ENCODE measurements at places on chromosomes 7 and 10.

DNA sequence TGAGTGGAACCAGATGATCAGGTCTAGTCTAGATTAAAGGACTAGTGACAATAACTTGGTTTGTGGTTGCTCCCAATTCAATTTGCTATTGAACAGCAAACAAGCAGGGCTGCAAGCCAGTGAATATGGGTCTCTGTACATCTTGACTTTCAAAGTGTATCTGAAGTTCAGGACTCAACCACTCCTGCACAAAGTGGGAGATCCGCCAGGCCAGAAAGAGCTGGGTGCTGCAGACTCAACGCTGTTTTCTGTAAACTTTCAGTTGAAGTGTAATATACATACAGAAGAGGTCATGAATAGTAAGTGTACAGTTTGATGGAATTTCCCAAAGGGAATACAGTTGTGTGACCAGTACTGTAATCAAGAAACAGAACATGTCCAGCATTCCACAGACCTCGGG, 416.6 kb downstream of the RPS24 start:
- no peak for DNase-seq

GRCh38 chr10:56028298-56029132, 332.5 kb downstream of the ZWINT start:
- no peak for DNase-seq

DNA sequence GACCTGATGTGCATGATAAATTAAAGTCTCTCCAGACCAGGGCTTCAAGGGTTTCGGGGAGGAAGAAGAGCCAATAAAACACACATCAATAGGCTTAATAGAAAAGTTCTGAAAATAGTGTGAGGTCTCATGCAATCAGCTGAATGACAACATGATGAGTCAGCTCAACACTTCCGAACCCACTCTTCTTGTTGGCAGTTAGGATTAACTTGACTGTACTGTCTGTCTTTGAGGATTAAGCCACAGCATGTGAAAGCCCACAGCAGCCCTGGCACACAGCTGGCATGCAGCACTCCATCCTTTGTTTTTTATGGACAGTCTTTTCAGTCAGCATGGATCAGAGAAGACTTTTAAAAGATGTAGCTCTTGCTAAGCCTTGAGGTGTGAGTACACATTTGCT, 526.9 kb upstream of the VSTM2A start:
- peak; percentile 31 for DNase-seq

DNA sequence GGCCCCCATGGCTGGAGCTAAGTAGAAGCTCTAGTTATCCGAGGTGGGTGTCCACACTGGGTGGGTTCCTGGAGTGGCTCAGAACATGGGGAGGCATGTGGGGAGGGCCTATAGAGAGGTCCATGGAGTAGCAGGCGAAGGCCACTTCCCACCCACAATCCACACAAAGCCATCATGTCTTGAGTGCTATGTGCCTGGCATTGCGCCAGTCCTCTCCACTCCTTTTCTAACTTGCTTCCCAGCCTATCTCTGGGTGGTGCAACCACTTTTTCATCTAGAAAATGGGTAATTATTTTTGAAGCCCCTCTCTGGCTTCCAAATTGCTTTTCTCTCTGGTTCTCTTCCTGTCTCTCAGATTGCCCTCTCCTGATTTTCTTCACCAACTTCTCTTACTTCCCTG, 263.6 kb downstream of the PHTF2 start:
- no peak for DNase-seq

DNA sequence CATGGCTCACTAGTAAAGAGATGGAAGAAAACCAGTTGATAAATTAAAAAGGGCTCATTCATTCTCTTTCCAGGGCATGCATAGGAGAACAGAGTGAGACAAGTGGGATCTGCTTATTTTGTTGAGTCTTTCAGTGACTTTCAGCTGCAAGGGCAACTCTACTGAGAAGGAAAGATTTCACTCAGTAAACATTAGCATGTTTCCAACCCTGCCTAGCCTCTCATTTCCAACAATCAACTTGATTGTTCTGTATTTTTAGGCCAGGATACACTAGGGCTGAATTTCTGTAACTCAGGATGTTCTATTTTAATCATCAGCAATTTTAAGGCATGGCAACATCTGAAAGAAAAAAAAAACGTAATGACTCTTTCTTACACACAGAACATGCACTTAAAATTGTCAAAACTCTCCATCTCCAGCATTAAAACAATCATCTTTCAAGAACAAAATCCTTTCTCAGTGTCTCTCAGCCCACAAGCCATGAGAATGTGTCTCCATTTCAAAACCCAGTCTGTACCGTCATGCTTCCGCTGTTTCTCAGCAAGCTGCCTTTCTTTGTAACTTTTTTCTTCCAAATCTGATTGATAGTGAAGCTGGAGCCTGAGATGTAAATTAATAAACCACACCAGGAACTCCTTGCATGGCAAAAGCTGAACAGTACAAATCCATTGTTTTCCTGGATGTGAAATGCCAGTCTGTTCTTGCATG, 147.2 kb upstream of the KLF14 start:
- DNase-seq, result no peak

GRCh38 chr10:105756386-105756785, 1115.3 kb downstream of the SORCS3 start:
- no peak for DNase-seq

- DNase-seq, result no peak
Measured at GRCh38 chr10:123962756-123963530, 71.3 kb upstream of the CPXM2 start.

GRCh38 chr10:49751636-49752510, 10.2 kb downstream of the OGDHL start:
- no peak for DNase-seq

GRCh38 chr10:133415752-133416151, 8.7 kb downstream of the SPRN start:
- no peak for DNase-seq

DNA sequence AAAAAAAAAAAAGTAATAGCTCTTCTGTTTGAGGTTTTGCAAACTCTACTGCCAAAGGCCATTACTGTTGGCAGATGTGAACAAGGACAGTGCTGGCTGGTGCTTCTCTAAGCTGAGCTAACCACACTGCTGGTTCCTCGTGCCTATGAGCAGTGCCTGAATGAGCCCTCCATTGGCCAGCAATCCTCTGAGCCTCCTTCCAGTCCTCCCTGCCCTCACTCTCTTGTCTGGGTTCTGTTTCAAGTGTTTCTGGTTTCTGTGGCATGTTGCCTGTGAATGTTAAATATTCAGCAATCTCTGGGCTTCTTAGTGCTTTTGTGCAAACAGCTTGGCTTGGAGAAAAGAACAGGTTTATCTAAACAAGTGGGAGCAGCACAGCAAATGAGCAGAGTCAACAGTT, 161.3 kb upstream of the AUTS2 start:
- no peak for DNase-seq

DNA sequence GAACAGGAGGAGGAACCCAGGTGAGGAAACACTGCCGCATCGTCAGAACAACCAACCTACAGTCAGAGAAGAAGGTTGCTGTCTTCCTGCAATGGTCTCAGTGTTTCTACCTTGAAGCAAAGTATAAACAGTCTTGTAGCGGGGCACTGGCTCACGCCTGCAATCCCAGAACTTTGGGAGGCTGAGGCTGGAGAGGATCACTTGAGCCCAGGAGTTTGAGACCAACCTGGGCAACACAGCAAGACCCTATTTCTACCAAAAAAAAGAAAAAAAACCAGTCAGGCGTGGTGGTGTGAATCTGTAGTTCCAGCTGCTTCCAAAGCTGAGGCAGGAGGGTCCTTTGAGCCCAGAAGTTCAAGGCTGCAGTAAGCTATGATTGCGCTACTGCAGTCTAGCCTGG, 23.4 kb downstream of the SNX8 start:
- DNase-seq, result no peak

DNA sequence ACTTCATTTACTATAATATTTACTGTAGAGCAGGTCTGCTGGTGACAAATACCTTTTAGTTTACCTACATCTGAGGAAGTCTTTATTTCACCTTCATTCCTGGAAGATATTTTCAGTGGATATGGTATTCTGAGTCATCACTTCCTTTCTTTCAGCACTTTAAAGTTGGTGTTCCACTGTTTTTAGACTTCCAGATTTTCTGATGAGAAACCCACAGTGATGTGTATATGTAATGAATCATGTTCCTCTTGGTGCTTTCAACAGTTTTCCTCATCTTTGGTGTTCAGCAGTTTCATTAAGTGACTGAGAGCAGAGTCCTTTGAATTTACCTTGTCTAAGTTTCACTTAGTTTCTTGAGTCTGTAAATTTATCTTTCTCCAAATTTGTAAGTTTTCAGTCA, 36.4 kb downstream of the COPG2 start:
- no peak for DNase-seq

GRCh38 chr7:141074162-141074991, 513 bp downstream of the TMEM178B start:
- DNase-seq, result no peak

DNA sequence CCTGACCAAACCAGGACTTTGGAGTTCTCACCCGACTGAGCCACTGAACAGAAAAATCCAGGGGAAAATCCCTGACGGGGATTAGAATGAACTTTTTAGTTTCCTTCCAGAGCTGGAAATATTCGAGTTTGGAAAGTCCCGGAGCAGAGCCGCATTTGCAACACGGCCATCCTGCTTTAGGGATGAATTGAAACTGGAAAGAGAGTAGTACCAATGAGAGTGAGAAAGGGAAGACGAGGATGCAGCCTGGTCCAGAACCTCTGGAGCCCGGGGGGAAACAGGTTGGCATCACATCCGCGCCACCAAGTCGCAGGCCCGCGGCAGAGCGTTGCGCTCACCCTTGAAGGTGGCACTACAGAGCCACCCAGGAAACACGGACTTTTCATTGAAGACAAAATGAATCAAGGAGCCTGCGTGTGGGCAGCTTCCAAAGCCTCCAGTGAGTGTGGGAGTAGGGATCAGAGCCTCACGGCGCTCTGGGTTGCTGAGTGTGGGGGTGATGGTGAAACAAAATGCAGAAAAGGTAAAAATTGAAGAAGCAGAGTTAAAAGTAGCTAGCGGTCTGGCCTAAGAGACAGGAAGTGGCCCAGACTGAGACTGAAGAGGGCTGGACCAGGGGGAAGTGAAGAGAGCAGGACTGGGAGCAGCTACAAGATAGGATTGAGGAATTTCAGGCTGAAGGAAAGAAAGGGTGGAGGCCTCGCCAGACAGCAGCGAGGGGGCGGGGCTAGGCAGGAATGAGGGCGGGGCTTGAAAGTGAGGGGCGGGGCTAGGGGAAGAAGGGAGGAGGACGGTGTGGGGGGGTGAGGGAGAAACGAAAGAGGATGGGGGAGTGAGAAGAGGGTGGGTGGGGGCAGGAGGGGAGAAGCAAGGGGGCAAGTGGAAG, 1.8 kb downstream of the SMURF1 start:
- peak; percentile 38 for DNase-seq

GRCh38 chr7:132400561-132401142, 175.6 kb downstream of the PLXNA4 start:
- DNase-seq, result no peak

- no peak for DNase-seq
Measured at GRCh38 chr7:8056439-8056838, 87.8 kb downstream of the GLCCI1 start.

DNA sequence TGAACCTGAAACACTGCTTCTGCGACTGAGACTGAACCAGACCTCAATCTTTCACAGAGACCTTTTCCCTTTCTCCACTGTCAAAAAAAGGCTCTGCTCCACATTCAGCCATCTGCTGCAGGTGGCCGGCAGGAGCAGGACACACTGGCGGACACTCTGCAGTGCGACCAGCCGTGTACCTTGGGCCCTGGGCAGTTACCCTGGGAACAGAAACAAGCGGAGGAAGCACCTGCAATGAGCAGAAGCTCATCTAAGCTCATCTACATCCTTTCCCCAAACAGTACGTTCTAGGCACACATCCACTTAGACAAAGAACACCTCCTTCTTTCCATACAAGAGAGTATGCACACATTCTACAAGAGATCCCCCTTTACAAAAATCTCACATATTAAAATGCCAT, 22.8 kb downstream of the VOPP1 start:
- no peak for DNase-seq

DNA sequence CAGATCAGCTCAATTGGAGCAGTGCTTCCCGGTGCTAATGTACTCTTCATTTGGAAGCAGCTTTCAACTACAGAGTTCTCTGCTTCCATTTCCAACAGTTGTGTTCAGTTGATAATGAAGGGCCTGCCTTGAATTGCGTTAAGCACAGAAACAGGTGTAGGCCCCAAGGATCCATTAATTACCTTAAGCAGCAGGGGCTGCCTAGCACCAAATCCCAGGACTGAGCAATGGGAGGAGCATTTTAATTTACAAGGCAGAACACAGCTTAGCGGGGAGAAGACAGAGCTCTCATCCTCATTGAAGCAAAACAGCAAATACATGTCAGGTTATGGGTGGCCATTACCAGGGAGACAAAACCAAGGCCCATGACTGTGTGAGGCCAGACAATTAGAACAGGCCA, 349.6 kb downstream of the TFEC start:
- no peak for DNase-seq

GRCh38 chr10:71912431-71912830, 51.8 kb upstream of the CHST3 start:
- no peak for DNase-seq

DNA sequence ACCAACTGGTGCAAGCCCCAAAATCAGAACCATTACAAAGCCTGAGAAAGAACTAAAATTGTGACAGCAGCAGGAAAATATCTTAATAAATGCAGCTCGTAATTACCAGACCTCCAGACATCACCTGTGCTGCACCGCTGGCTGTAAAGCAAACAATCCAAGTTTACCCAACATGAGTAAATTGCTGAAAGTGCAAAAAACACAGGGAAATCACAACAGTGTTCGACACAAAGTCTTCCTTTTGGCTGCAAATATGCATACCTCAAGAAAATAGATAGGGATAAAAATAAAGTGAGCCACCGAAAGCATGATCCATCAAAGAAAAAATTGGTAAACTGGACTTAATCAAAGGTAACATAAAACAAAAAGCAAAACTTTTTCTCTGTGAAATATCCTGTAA, 101.7 kb downstream of the SLC16A9 start:
- DNase-seq, result no peak

DNA sequence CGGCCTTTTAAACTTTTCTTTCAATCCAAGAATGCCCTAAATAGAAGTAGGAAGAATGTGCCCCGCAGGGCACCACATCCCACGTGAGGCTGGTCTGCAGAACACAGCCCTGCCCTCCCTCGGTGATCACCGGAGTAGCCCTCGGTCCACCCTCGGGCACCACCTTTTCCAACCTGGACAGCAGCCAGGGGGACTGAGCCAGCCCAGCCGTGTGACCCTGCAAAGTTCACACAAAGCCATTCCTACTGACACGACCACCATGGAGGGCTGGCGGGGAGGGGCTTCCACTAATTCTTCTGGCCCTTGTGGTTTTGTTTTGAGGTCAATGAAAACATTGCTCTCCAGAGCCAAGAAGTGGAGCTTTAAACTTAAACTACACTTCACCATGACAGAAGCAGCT, 132.2 kb downstream of the TCERG1L start:
- DNase-seq, result no peak

- peak; percentile 60 for DNase-seq
Measured at GRCh38 chr10:111076191-111076681, 593 bp upstream of the ADRA2A start.

Data from LoVo (cell line).